GF-D8 (cell line): ENCODE measurements at places on chromosomes 11 and 22.
A peak's percentile ranks its signal among the peaks of the same experiment; 100 is the strongest.

GRCh38 chr11:60459345-60459744, 3.7 kb downstream of the MS4A1 start:
- DNase-seq = no peak

- no peak for DNase-seq
Observed at GRCh38 chr11:131095511-131096185, 179.4 kb upstream of the SNX19 start.

DNA sequence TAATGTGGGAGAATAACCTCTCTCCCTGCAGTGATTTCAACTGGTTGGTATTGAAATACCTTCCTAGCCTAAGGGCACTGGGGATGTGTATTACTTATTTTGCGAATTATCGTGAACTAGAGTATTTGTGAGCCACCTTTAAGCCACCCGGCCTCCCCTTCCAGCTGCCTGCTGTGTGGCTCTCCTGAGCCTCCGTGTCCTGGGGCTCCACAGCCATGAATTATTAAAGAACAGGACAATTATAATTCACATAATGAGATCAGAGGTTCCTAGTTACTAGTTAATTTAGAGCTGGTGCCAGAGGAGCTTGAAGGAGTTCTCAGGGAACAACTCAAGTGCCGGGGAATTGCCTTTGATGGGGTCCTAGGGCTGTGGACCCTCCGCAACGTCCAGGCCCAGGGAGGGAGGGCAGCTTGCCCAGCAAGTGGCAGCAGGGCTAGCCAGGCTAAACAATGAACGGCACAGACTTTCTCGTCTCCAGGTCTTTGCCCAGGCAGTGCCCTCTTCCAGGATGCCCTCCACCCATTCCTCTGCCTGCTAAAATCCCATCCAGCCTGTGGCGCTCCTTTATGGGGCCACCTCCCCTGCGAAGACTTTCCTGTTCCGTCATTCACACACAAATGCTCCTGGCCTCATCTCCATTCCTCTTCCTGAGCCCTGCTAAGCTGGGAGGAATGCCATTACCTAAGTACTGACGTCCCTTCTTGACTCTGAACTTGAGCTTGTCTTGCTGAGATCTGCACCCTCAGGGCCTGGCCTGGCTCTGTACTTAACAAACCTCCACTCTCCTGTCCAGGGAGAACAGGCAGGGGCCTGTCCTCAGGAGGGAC, 91.5 kb downstream of the RTL6 start:
- DNase-seq = no peak

DNA sequence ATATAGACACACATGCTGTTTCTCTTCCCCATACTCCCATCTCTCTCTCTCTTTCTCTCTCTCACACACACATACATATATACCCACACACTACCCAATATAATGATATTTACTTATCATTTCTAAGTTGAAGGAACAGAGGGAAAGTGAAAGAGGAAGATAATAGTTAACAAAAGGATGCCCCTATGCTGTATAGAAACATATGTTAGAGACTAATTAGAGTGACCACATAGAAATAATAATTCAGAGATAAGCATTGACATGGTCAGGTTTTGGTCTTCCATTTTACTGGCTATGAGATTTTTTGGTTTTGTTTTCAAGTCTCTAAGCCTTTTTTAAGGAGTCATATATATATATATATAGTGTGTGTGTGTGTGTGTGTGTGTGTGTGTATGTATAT, 445.7 kb upstream of the CHORDC1 start:
- DNase-seq = no peak

DNA sequence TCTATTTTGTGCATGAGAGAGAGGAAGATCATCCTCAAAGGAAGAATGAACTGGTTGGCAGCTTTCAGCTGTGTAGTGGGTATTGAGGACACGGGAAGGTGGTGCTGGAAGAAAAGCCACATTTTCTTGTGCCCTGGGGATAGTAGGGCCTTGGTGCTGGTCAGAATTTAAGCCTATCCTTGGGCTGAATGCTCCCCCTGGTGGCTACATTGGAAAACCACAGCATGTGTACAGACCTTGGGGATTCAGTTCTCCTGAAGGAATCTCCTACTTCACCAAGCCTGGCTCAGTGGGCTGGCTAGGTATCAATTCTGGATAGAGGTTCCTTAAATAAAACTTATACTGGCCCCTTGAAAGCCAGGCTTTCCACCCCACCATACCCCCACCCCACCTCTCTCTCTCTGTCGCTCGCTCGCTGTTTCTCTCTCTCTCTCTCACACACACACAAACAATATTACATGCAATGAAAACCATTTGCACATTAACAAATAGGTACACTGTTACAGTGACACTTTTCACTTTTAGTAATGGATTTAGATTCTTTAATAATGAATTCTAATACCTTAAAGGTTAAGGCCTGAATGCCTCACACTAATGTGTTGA, 2.8 kb upstream of the OR51M1 start:
- no peak for DNase-seq

DNA sequence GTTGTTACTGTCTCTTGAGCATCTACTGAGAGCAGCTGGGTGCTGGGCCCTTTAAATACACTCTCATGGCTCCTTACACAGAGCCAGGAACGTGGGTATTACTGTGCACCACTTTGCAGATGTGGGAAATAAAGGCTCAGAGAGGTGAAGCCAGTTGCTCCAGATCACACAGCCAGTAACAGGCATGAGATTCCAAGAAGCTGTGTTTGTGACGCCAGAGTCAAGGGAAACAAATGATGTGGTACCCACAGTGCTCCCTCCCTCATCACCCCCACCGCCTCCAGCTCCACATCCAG, 1.4 kb upstream of the PRDM11 start:
- DNase-seq = no peak

GRCh38 chr22:43976861-43977795, 21.9 kb downstream of the SAMM50 start:
- no peak for DNase-seq

GRCh38 chr22:36331912-36332622, 55.7 kb downstream of the MYH9 start:
- DNase-seq = peak; percentile 56

GRCh38 chr11:118786657-118787056, 4.3 kb downstream of the DDX6 start:
- no peak for DNase-seq

DNA sequence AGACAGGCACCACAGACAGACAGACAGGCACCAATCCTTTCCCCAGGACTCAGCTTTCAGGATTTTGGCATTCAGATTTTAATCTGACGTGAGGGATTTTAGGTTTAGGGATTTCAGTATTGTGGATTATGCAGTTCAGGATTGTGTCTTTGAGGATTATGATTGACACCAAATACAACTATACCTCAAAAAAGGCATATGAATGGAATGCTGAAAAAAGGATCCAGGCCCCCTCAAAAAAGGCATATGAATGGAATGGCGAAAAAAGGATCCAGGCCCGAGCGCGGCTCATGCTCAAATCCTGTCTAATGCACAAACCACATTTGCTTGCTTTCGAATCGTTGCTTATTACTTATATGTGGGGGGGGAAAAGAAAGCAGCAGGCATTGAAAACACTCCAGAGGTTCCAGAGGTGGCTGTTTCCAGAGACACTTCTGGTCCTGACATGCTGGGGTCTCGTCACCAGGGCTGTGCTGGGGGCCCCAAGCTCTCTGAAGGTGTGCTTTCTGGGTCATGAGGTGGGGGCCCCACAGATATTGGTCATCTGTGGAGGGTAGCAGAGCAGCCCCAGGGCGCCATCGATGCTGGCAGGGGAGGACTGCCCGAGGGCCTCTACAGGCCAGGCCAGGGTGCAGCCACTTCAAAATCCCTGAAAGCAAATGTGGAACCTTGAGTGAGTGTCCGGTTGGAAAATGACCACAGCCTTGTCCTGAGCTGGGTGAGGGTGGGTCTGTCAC, 16.8 kb upstream of the OSBPL5 start:
- no peak for DNase-seq

DNA sequence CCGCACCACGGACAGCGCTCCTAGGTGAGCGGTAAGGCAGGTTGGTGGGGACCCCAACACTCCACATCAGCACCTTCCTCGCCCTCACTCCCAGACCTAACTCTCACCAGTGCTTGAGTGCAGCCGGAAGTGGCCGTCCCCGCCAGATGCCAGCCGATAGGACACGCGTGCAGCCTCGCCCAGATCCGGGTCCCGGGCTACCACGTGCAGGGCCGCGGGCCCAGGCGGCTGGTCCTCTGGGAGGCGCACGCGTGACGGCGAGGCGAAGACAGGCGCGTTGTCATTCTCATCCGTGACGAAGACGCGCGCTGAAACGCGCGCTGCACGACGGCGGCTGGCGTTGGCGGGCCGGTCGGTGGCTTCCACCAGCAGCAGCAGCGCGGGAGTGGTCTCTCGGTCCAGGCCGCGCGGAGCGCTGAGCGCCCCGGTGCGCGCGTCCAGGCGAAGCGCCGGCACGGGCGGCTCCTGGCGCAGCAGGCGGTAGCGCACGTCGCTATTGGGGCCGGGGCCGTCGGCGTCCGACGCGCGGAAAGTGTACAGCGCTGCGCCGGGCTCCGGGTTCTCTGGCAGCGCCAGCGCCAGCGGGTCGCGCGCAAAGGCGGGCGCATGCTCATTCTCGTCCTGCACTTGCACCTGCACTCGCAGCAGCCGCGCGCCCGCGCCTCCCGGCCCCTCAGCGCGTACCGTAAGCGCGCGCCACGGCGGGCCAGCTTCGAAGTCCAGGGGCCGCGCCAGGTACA, 10.8 kb upstream of the TPP1 start:
- no peak for DNase-seq

DNA sequence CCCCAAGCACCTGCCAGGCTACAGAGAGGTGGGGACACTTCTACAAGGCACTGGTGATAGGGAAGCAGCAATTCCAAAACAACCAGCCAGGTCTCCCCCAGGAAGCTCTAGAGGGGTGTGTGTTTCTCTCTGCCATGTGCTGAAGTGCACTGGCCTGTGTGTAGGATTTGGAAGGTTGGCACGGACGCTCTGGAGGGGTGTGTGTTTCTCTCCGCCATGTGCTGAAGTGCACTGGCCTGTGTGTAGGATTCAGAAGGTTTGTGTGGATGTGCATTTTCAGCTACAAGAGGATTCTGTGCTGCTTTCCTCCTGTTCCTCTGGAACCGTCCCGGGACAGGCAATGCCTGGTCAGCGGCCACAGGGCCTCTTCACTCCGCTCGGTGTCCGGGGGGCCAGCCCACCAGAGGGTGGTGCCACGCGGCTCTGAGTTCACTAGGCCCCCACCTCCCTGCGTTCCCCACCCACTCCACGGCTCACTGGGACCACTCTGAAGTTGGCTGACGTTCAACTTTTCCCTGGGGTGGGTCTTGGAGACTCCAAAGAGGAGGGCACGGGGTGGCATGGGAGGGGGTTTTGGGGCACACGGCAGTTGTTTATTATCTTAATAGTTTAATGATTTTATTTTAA, 552.8 kb downstream of the BRD1 start:
- no peak for DNase-seq

GRCh38 chr11:112778877-112779266, 182.3 kb upstream of the NCAM1 start:
- DNase-seq = no peak

DNA sequence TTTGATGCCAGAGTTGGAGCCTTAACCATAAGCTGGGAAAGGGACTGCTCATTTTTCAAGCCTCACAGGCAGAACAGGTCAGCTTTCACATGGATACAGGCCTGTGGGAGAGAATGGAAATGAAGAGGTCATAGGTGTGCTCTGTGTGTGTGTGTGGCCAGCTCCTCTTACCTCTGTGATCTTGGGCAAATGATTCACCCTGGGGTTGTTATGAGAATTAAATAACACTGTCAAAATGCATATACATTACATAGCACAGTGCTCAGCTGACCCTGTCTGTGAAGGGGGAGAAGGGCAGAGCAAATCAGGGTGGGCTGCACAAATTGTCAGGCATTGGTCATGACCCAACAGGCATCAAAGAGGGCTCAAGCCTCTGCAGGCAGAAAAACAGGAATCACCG, 372.5 kb downstream of the TENM4 start:
- DNase-seq = no peak

DNA sequence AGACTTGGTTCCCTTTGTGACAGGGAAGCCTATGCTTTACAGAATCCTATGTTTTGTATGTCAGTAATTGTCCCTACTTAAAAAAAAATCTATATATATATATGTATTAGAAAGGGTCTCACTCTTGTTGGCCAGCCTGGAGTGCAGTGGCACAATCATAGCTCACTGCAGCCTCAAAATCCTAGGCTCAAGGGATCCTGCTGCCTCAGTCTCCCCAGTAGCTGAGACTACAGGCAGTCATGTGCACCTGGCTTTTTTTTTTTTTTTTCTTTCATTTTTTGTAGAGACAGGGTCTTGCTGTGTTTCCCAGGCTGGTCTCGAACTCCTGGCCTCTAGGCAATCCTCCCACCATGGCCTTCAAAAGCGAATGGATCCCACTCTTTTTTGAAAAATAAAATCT, 2.1 kb upstream of the NEAT1 start:
- DNase-seq = no peak

DNA sequence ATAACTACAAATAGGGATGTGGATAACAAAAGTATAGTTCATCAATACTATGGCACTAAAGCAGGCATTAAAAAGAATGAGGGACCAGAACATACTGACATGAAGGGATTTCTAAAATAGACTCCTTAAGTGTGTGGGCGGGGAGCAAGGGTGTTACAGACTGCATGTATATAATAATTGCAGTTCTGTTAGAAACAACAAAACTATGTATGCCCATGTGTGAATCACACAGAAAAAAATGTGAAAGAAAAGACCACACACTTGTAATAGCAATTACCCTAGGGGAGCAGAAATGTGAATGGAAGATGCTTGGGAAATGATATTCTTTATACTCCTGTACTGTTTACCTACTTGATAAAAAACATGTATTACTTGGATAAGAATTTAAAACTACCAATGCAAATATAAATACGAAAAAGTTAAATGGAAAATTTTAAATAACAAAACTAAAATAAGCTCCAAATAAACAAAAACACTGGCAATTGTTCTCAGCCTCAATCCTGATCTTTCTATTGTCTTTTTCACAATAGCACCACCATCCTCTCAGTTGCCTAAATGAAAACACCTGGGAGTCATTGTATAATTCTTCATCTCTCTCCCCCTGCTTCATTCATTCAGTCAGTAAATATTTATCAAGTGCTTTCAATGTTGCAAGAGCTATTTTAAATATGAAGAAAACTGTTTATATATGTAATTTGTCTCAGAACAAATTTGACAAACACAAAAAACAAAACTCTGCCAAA, 129.8 kb downstream of the FCHSD2 start:
- DNase-seq = no peak
